ENCODE measurements at places on chromosomes 11 and 22.

DNA sequence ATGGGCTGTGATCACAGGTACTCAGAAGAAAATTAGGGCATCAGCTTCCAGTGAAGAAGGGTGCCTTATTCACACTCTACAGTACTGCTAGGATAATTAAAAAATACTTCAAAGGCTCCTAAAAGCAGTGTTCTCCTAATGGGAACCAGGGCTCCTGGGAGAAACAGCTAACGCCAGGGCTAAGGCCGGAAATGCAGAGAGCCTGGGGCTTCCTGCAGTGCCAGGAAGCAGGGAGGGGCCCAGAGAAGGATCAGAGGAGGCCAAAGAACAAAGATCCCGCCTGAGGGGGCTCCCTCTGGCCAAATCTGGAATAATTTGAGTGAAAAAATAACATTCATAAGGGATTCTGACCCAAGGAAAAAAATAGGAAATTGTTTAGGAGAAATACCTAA lies 27.5 kb downstream of the TOLLIP start:
- no peak for DNase-seq

GRCh38 chr11:33268945-33269540 lies 11.9 kb downstream of the HIPK3 start:
- DNase-seq = no peak

DNA sequence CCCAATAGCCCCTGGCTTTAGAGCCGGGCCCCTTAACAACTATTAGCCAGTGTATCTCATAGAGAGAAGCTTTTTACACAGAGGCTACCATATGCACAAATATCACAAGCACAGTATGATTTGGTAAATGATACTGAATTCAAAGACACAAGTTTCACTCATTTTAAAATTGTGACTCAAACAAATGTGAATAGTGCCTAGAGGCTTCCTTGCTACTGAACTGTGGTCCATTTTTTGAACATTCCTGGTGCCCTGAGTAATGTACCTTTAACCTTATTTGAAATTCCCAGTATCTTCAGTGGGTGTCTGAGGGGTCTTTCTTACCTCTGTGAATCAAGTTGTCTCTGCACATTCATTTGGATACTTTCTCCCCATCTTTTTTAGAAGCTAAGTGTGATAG lies 156.2 kb downstream of the MAML2 start:
- no peak for DNase-seq

- no peak for DNase-seq
Measured at GRCh38 chr11:130100381-130101095, 30.8 kb downstream of the APLP2 start.

- DNase-seq = peak; percentile 56
Measured at GRCh38 chr11:69101115-69101791, 52.5 kb downstream of the TPCN2 start.

GRCh38 chr11:85699957-85700741 lies 14.2 kb upstream of the CCDC89 start:
- DNase-seq = no peak

DNA sequence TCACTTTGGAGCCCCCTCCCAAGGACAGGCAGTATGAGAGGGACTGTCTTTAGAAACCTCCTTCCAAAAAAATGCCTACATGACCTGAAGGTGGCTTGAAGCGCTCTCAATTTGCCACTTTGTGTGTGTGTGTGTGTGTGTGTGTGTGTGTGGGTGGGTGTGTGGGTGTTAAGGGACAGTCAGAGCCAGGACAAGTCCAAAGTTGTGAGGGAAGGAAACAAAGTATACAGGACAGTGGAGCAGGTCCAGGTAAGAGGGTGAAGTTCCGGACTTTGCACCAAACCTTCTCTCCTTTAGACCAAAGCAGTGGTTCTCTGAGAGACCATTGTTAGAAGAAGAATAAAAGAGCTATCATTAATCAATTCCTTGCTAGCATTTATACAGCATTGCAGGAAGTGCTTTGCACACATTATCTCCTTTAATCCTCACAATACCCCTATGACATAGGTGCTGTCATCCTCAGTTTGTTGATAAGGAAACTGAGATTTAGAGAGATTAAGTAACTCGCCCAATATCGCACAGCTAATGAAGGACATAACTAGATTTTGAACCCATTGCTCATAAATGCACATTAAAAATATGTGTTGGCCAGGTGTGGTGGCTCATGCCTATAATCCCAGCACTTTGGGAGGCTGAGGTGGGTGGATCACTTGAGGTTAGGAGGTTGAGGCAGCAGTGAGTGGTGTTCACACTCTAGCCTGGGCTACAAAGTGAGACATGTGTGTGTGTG lies 12.4 kb upstream of the SLC5A1 start:
- no peak for DNase-seq

GRCh38 chr11:118928101-118928869 lies 2.6 kb upstream of the BCL9L start:
- DNase-seq = peak; percentile 90
